Left renal cortex interstitium (tissue), 4 donors: ENCODE measurements at places on chromosomes 16 and 17.
A peak's percentile ranks its signal among the peaks of the same experiment; 100 is the strongest.

- no peak for DNase-seq
Measured at GRCh38 chr16:12930881-12931280, 29.5 kb downstream of the SHISA9 start.

DNA sequence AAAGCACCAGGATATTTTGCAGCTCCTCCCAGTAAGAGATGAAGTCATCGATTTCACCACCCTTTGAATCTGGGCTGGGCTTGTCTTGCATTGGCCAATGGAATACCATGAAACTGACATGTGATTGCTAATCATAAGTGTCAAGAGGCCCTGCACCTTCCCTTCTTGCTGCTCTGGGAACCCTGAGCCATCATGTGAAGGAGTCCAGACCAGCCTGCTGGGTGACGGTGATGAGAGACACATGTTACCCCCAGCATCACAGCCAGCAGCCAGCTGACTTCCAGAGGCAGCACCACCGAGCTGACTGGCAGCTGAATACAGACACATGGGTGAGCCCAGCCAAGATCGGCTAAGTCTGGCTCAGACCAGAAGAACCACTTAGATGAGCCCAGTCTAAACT lies 43.6 kb upstream of the CACNG4 start:
- DNase-seq = no peak

- DNase-seq = no peak
Measured at GRCh38 chr17:63354256-63354655, 91.8 kb downstream of the CYB561 start.

- no peak for DNase-seq
Measured at GRCh38 chr16:17408955-17409441, 61.8 kb downstream of the XYLT1 start.

DNA sequence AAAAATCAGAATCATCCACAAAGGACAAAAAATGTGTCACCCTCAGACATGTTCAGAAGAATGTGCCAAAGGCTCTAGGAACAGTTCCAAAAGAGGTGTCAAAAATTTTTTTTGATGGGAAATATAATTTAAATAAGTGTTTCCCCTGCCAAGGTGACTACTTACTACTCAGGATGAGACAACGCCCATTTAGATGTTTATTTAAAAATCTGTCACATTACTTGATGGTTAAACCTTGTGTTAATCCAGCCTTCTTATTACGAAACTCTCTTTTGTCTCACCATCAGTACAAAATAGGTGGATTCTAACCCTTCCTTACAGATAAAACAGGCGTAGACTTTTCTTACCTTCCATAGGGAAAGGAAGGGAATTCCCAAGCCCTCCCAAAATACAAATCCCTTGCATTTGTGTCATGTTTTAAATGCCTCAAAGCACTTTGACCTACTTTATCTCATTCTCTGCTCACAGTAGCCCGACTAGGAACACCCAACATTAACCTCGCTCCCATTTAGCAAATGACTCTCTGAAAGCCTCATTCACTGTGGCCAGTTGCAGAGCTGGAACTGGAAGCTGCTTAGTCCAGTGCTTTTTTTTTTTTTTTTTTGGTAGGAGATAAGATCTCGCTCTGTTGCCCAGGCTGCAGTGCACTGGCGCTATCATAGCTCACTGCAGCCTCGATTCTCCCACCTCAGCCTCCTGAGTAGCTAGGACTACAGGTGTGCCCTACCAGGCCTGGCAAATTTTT lies 5.8 kb upstream of the GNA13 start:
- no peak for DNase-seq

DNA sequence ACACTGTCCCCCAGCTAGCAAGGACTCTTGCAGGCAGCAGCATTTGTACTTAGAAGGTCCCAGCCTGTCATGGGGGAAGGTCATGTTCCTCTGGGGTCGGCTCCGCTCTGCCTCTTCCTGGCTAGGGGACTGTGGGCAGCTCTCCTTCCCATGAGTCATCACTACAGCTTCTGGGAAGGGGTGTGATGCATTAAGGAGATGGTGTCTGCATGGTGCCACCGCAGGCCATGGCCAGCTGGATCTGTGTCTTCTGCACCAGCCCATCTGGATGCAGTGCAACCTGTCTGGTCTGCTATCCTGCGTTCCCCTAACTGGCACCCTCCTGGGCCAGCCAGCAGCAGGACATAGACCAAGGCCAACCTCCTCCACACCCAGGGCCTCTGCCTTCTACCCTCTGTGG lies 6.3 kb downstream of the STARD3 start:
- no peak for DNase-seq

GRCh38 chr16:8958344-8959167 lies 5.2 kb downstream of the USP7 start:
- no peak for DNase-seq

DNA sequence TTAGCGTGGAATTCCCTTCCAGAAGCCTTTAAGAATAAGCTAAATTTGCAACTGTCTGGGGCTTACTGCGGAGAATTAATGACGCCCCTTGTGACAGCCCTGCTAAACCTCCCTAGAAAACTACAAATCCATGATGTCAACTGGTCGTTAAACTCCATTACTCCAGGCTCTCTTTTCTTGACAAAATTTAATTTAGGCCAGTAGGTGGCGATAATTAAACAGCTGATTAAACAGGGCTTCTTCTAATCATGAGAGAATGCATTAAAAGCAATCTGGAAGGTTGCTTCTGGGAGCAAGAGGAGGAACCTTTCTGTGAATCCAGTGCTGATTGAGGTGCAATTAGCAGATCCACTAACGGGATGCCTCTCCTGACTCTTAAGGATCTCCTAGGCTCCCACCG lies 8.1 kb upstream of the NLRP1 start:
- peak; percentile 79 for DNase-seq

GRCh38 chr16:2015117-2015946 lies 4.3 kb upstream of the NPW start:
- DNase-seq = no peak

GRCh38 chr17:9522074-9522473 lies 53.5 kb downstream of the STX8 start:
- DNase-seq = no peak

DNA sequence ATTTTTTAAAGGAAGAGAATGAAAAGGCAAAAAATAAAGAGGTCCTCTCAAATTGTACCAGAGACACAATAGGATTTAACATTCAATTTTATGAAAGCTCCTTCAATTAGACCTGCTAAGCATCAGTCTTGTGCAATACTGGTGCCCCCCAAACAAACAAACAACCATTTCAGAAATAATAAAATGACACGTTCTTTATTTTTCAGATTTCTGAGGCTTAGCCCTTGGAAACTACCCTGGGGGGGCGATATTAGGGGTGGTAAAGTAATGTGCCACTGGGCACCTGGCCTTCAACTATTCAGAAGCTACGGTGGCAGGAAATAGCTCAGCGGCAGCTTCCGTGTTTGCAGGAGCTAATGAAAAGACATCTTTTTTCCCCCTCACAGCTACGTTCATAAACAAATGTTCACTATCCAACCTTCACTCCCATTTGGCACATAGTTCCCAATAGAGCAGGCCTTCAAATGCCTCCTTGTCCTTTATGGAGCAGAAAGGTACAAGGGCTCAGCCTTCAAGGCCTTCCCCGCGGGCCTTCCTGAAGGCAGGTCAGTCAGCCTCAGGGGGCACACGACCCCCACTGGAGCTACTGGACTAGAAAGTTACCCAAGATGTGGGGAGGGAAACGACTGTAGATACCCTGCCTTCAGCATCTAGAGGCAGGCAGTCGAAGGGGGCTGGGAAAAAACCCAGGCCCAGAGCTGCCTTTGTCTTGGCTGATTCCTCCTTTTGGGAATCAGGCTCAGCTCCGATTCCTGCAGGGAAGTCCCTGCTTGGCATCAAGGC lies 44.1 kb downstream of the TBX4 start:
- no peak for DNase-seq

DNA sequence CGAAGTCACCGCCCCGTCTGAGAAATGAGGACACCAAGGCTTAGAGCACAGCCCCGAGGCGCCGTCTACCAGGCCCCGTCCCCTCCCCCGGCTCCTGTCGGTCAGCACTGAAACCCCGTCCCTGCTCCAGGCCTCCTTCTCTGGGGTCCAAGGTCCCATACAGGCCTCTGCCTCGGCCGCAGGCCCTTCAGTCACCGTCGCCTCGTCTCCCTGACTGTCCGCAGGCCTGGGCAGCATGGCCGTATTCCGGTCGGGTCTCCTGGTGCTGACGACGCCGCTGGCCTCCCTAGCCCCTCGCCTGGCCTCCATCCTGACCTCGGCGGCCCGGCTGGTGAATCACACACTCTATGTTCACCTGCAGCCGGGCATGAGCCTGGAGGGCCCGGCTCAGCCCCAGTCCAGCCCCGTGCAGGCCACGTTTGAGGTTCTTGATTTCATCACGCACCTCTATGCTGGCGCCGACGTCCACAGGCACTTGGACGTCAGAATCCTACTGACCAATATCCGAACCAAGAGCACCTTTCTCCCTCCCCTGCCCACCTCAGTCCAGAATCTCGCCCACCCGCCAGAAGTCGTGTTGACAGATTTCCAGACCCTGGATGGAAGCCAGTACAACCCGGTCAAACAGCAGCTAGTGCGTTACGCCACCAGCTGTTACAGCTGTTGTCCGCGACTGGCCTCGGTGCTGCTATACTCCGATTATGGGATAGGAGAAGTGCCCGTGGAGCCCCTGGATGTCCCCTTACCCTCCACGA lies 617 bp downstream of the COASY start:
- DNase-seq = no peak

DNA sequence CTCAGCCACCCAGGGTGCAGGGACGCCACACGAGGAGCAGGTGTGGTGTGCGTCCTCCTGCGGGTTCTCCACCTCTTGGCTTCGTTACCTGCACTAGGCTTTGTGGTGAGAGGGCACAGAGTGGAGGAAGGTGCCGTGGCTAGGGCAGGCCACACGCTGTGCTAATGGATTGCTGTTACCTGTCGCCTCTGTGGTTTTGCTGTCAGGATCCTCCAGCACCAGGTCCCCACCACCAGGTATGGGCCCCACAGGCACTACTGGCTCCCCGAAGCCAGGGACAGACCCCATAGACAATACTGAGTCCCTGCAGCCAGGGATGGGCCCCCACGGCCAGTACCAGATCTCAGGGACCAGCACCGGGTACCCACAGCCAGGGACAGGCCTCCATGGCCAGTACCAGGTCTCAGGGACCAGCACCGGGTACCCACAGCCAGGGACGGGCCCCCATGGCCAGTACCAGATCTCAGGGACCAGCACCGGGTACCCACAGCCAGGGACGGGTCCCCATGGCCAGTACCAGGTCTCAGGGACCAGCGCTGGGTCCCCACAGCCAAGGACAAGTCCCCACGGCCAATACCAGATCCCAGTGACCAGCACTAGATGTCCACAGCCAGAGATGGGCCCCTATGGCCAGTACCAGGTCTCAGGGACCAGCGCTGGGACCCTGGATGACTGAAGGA lies 315.6 kb downstream of the SEC14L1 start:
- DNase-seq = no peak

GRCh38 chr16:53093162-53093744 lies 38.5 kb downstream of the CHD9 start:
- no peak for DNase-seq

DNA sequence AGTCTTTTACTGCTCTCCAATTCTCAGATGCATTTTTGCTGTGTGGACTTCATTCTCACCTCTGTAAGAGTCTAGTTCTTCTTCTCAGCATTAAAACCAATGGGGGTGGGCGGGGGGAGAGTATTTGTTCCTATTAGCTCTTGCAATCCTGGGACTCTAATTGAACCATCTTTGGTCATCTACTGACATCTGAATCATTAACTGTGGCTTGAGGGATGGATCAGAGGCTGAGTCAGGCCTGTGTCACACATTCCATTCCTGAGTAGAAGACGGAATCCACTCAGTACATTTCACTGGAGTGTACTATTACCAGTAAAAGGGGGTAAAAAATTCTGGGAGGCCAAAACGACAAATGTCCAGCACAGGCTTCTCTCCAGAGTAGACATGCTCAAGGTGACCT lies 12.8 kb upstream of the ZNF23 start:
- no peak for DNase-seq

GRCh38 chr17:65668211-65668610 lies 106.8 kb upstream of the AXIN2 start:
- no peak for DNase-seq

GRCh38 chr17:915538-916201 lies 63.9 kb downstream of the NXN start:
- no peak for DNase-seq

DNA sequence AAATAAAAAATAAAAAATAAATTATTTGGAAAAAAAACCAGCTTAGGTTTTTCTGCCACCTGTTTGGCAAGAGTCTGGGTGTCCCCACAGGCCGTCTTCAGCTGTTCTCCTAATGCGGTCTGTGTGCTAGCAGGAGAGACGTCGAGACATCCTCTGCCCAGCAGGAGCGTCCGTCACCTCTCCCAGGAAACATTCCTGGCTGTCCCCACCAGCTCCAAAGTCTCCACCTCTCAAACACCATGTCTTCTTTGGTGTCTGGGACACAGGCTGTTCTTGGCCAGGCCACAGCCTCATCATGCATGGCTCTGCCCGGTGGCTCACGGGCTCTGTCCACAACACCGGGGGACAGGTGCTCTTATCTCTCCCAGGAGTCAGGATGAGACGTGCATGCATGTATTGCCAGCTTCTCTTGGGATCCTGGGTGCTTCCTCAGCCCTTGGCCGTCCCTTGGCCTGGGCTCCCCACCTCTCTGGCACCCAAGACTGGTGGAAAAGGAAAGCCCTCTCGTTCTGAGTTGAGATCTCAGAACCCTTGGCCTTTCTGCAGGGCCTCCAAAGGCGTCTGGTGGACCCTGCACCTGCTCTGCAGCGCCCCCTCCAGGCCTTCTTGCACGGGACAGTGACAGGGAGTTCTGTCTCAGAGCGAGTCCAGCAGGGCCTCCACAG lies 84.9 kb upstream of the CBX4 start:
- DNase-seq = no peak

- DNase-seq = no peak
Measured at GRCh38 chr16:66084306-66084705, 282.2 kb upstream of the CDH5 start.

GRCh38 chr17:45889579-45889978 lies 4.8 kb upstream of the MAPT start:
- no peak for DNase-seq

DNA sequence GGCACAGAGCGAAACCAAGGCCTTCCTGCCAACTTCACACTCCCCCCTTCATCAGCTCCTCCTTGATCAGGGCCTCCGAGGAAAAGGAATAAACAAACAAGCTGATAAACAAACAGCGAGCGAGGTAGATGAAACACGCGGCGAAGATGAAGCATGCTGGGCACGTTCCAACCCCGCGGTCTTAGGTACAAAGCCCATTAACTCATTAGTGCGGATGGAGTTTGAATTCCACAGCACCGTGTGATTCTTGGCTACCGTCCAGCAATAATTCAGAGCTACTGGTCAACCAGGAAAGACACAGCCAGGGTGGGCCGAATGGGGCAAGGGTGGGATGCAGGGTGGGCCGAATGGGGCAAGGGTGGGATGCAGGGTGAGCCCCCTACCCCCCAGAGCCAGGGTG lies 67.3 kb downstream of the RBFOX3 start:
- no peak for DNase-seq

DNA sequence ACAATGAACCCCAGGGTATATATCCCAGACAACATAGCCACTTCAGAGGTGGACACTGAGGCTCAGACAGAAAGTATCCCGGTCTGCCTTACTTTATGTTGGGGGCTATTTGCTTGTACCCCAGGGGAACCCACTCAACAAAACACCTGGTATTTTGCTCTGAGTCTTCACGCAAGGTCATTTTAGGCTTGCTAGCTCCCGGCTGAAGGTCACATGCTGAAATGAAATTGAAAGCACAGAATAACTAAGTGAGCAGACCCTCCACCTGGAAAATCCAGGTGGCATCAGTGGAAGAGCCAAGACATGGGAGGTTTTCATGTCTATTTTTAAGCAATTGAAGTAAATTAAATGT lies 4.1 kb upstream of the KDM8 start:
- DNase-seq = no peak

- DNase-seq = peak; percentile 69
Measured at GRCh38 chr17:31095236-31096105, 694 bp downstream of the NF1 start.
